Left forelimb (tissue), 1 donor: ENCODE measurements at places on chromosomes 6 and 20.

GRCh38 chr20:4512891-4513550, 208.7 kb upstream of the PRND start:
- no peak for DNase-seq

GRCh38 chr6:162708971-162709370, 18.6 kb downstream of the PRKN start:
- no peak for DNase-seq

GRCh38 chr20:59512651-59513050, 91.7 kb upstream of the PHACTR3 start:
- DNase-seq, result no peak

DNA sequence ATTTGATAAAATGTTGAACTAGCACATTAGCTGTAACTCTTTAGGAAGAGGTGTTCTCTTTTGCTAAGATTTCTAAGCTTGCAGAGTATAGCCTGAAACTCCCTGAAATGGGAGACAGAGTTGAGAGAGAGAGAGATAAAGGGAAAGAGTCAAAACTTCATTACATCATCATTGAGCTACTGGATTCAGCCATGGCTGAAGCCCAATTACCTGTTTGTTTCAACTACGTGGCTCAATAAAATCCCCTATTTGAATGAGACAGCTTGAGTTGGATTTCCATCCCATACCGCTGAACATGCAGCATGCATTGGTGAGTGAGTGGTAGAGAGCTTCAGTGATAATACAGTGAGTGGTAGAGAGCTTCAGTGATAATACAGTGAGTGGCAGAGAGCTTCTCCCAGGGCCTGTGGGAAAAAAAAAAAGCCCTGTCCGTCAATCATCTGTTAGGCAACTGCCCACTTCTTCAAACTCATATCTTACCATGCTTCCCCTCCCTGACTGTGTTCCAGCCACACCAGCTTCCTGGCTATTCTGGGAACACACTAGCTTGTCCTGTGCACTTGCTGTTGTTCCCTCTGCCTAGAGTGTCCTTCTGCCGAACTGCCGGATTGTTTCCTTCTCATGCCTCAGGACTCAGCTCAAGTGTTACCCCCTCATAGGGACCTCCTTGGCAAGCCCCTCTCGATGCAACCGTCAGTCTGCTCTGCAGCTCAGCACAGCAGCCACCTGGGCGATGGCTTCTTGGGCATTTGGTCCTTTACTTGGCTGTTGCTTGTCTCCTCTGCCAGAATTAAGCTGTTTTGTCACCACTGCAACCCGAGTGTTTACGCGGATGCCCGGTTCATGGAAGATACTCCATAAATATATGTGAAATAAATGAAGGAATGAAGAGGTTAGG, 91.3 kb upstream of the EYA2 start:
- peak; percentile 25 for DNase-seq

- DNase-seq, result peak; percentile 74
These were observed 115.1 kb upstream of the ARID1B start for GRCh38 chr6:156662025-156662445.

DNA sequence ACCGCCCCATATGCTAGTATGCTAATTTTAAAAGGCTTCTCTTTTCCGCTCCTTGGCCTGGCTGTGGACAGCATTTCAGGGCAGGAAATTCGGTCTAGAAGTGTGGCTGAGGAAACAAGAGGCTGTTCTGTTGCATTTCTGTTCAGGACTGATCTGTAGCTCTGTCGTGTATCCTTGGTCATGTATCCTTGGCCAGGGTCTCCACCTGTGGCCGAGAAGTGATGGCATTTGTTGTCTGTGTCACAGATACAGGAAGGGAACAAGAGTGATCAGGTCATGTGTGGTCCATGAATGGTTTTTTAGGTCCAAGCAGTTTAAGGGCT, 300.5 kb upstream of the SUPT3H start:
- DNase-seq, result no peak

DNA sequence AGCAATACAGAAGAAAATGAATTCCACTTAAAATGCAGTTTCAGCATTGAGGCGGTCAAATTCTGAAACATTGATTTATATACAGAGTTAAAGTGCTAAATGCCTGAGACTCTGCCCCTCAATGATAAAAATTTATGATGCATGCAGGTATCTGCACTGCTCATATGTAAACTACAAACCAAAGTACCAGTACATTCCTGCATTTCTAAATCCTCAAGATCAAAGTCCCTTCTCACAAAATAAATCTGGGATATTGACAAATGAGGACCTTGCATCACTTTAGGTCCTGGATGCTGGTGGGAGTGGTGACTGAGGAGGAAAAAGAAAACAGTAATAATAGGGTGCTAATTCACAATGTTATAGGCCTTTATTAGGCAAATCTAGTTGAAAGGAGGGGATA, 101.9 kb downstream of the FIG4 start:
- no peak for DNase-seq

DNA sequence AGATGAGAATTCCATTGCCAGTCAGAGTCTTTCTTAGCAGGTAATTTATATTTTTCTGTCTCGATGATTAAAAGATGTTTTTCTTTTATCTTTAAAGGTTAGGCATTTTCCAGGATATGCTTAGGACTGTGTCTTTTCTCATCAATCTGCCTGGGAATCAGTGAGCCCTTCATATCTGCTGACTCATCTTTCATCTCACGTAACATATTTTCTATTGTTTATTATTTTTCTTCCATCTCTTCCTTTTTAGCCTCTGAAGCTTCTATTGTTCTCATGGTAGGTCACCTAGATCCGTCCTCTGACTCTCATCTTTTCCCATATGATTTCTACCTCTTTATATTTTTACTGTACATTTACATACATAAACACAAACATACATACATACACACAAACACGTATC, 8.7 kb downstream of the CCDC28A start:
- no peak for DNase-seq

- no peak for DNase-seq
These were observed 16.0 kb downstream of the KIF13A start for GRCh38 chr6:17971128-17972073.
